SW 1271 (cell line): ENCODE measurements at places on chromosomes 13 and 19.

DNA sequence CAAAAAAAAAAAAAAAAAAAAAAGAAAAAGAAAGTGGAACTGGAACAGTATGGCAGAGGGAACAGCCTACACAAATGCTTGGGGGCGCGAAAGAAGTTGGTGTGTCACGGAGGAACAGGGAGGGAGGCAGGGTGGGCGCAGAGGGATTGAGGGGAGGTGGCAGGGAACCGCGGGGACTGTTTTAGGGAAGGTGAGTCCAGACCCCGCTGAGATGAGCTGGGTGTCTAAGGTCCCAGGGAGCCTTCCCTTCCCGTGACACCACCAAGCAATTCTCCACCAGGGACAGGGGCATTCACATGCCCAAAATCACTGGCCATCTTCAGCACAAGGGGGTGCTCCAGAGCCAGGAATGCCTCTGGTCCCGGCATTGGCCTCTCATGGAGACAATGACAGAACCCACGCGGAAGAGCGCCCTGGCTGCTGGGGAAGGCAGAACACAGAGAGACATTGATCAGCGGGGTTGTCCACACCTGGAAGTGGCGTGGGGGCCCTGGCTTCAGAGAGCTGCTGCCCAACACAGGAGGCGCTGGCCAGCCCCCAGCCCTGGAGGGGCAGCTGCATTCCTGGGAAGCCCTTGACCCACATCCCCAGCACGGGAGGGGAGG lies 6.9 kb downstream of the PEAK3 start:
- DNase-seq: no peak

DNA sequence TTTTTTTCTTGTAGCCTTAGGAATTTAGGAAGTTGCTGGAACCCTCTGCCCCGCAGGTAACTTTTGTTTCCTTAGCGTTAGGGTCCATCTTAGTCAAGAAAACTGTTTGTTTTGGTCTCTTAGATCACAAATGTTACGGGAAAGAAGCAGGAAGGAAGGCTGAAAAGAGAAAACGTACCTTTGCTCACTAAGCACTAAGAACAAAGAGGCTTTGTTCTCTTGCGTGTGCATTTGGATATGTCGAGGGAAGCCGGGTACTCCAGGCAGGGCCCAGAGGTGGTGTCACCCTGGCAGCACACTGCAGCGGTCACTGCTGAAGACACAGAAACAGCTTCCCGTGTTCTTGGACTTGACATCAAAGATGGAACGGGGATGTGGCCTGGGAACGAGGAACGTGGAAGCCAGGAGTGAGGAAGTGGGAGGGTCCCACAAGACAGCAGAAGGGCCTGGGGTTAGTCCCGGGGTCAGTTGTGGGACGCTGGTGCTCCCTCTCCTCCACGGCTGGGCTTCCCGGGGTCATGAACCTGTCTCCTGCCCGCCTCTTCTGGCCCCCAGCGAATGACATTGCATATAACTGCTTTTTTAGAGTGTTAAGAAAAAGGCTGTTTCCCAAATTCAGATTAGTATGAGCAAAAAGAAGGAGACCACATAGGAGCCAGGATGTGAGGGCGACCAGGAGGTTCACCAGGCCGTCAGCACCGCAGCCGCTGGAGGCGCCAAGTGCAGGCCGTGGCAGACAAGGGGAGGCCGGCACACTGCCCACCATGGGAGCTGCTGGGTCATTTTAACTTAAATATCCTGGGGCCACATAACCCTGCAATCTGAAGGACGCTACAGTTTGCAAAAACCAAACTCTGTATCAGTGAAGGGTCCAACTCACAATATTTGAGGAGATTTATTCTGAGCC lies 31.6 kb downstream of the ATP11A start:
- DNase-seq: no peak

- no peak for DNase-seq
Measured at GRCh38 chr13:20505405-20506366, 20.0 kb downstream of the CRYL1 start.

DNA sequence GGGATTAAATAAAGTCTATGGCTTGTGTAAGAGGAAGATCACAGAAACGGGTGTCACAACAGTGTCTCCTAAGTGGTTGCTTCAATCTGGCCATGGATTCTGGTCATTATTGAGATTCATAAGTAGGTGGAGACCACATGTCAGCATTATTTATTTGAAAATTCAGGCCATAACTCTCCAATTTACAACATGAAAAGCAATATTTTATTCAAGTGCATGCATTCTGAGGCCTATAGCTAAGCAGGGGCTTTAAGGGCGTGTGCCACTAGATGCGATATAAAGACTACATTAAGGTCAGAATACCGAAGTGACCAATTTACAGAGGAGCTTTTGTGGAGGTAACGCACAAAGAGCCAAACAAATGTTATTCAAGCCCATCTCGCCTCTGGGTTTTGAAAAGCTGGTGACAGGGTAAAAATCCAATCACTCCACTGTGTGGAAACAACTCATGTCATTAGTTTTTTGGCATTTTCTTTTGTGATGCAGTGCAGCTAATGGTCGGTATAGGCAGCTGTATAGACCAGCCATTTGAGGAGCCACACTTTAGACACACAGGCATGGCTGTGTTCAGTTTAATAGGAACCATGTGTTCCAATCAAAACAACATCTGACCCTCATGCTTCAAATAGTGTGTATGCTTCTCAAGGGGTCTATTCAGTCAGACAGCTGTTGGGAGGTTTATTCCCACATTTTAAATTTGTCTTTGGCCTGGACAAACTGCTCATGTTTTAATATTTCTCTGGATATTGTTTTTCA lies 123.7 kb downstream of the KL start:
- DNase-seq: no peak

DNA sequence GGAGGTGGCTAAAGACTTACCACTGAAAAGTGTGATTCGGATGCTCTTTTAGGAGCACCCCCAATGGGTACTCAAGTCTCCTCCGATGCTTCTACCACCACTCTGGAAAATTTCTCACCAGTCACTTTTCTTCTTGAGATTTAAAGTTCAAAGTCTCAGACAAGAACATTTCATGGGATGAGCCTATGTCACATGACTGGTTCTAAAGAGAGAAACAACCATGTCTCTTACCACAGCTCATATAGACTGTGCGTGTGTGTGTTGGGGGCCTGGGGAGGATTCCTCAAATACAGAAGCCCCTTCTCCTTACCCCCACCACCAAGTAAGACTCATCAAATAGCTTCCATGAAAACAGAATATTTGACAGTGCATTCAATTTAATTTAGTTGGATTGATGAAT lies 181.7 kb upstream of the MIR17HG start:
- DNase-seq: no peak

DNA sequence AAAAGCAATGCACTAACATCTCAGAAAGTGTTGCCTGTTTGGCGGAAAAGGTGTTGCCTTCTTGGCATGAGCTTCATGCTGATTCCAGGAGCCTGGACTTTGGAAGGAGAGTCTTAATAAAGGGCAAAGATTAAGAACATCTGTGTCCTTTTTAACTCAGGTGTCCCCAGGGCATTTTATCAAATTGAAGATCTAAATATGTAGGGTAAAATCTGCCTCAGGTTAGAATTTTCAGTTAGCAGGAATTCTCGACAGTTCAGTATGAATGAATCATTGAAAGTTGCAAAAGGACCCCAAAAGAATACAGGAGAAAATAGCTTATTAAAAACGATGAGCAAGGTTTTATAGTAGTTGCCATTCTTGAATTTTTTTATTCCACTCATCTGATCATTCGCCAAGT lies 325.2 kb downstream of the SUCLA2 start:
- no peak for DNase-seq

- DNase-seq: no peak
Measured at GRCh38 chr13:94198681-94199080, 280.8 kb downstream of the DCT start.

- DNase-seq: no peak
Measured at GRCh38 chr13:27679896-27680295, 58.2 kb downstream of the POLR1D start.

DNA sequence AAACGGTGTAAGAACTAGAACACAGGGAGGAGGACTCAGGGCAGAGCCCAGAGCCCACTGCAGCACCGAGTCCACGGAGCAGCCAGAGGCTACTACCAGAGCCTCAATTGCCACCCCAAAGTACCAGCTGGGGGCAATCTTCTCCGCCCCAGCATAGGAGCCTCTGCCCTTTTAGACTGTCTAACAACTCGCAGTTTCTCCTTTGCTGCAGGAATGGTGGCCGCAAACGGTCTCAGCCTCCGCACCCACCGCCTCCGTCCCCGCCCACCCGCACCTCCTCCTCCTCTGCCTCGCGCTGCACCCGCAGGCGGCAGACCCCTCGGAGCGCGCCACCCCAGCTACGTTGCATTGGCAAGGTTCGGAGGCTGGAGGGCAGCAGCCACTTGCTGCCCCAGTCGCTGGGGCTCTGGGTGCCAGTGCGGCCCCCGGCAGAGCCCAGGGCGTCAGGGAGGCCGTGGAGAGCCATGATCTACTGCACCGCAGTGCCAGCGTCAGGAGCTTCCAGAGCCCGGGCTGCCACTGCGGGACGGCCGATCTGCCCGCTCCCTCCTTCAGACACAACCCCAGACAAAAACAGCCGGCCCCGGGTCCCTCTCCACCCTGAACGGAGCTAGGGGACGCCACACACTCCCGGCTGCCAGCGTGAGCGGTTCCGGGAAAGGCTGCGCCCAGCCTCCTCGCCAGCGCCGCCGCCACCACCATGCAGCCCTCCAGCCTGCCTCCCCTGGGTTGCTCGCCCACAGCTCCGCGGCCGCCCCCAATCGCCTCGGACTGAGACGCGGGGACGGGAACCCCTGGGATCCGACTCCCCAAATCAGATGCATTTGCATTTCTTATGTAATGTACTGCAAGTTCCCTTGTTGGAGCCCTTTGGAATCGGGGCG lies 1.8 kb downstream of the FGF14 start:
- no peak for DNase-seq

GRCh38 chr13:33441015-33441414 lies 155.5 kb upstream of the STARD13 start:
- DNase-seq: peak; percentile 31

- DNase-seq: no peak
Measured at GRCh38 chr13:35600137-35600536, 123.6 kb upstream of the MAB21L1 start.

DNA sequence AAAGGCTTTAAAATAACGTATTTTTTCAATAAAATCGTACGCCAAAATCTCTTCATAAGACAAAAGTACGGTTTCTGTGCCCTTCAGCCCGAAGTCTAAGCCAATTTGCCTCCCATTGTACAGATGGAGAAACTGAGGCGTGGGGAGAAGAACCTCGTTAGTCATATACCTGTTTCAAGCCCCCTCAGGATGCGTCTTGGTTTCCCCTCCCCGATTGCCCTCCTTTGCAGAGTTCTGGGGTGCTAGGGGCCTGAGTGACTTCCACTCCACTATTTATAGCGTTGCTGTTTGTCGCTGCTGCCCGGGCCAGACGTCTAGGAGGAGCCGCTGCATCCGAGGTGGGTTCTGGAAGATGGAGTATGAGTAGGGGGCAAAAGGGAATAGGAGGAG lies 2.3 kb upstream of the LTBP4 start:
- no peak for DNase-seq

DNA sequence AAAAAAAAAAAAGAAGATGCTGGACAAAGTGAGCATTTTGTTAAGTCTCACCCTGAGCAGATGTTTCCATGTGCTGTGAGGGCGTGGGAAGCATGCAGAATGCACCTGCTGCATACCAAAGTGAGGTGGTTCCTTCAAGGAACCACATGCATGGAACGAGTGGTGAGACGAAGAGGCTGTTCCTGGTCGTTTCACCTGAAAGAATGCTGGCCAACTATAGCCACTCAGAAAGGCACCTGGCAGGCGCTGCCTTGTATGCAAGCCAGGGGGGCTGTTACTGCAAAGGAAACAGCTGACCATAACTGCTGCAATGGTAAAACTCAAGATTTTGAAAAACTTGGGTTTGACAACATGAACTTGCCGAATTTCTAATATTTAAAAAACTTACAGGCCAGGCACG lies 14.7 kb downstream of the MIER2 start:
- DNase-seq: no peak

DNA sequence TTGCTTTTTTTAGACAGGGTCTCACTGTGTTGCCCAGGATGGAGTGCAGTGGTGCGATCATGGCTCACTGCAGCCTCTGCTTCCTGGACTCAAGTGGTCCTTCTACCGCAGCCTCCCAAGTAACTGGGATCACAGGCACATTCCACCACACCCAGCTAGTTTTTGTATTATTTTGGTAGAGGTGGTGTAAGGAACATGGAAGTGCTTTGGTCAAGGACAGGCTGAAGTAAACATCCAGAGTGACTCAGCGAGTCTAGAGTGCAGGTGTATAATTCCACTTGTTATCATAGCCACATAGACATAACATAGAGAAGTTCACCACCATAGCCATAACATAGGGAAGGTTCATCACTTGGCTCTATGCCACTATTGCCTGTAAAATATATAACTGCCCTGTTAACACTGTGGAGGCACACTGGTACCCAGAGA lies 98.6 kb downstream of the RBM26 start:
- no peak for DNase-seq

- no peak for DNase-seq
Measured at GRCh38 chr13:38684714-38685113, 2.2 kb upstream of the FREM2 start.

- DNase-seq: no peak
Measured at GRCh38 chr19:33777753-33778088, 18.9 kb upstream of the KCTD15 start.

- no peak for DNase-seq
Measured at GRCh38 chr19:55431183-55431582, 11.9 kb downstream of the SHISA7 start.

GRCh38 chr13:53250977-53251376 lies 222.4 kb downstream of the OLFM4 start:
- no peak for DNase-seq

DNA sequence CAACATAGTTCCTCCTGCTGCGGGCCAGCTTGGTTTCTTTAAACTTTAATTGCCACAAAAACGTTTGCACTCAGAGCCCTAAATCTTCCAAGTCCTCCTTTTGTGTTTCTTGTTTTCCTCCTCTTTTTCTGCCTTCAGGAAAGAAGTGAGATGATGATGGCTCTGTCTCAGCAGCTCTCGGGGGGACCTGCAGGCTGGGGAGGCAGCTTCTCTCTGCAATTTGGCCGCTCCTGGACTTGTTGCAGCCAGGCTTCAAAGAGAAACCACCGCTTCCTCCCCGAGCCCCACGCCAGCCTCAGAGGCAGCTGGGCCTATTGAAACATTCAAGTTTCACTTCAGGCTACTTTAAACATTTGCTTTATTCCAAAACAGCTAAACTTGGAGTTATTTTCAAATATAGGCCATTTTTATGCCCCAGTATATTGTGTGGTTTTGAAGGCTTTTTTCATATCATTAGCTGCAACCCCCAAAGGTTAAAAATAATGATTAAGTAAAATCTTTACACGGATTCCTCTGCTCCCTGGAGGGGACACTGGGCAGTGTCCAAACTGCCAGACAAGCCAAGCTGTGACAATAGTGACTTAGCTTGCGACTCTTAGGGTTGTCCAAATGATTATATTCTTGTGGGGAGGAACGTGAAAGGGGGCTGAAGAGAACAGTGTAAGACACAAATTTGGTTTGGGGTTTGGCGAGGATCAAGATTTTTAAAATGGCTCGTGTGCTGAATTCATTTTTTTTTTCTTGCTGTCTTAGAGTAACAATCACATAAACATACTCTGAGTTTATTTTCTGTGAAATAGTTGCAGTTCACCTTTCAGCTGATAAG lies 330.8 kb downstream of the DLEU7 start:
- DNase-seq: no peak

- no peak for DNase-seq
Measured at GRCh38 chr13:40102854-40103253, 447.4 kb downstream of the COG6 start.

- DNase-seq: no peak
Measured at GRCh38 chr13:105048677-105049076, 1486.8 kb downstream of the EFNB2 start.

- DNase-seq: no peak
Measured at GRCh38 chr13:35839806-35840205, 291.4 kb downstream of the DCLK1 start.
